ENCODE measurements at places on chromosomes 2 and 18.

DNA sequence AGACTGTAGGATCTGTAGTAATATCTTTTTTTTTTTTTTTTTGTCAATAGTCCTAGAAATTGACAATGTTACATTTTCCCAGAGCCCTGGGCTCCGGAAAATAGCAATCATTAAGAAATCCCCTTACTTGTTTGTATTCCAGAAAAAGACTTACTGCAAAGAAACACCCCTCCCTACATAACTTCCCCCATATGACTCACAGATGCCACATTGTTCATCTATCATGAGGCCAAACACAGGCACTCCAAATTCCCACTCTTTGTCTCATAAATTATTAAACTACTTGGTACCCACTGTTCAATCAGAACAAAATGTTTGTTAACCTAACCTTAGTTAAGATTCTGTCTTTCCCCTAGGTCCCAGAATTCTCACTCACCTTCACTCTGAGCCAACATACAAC lies 53.5 kb downstream of the TEX51 start:
- DNase-seq = no peak

DNA sequence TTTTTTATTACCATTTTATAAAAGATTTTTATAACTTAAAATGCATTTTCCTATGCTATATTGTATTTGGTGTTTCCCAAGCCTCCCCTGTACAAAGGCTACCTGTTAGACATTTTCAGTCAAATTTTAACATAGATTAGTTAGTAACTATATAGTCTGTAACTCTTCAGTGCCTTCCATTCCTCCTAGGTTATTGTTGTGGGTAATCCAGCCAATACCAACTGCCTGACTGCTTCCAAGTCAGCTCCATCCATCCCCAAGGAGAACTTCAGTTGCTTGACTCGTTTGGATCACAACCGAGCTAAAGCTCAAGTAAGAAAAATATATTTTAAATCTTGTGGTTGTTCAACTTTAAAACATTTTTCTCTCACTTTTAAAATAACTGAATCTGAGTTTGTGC lies 10.2 kb downstream of the MDH1 start:
- no peak for DNase-seq

DNA sequence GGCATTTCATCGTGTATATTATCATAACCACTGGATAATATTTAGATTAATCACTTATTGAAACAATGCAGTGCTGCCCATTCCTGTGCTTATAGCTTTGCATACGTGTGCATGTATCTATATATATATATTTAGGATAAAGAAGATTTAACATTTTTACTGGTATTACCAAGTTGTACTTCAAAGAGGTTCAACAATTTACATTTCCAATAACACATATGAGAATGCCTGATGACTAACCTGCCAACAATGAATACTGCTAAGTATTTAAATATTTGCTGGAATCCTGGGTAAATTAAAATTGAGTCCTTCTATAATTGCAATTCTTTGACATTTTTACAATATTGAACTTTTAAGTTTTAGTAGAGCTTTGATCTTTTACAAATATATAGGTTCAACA lies 111.4 kb downstream of the SLC39A10 start:
- no peak for DNase-seq

GRCh38 chr18:77209587-77209986 lies 40.1 kb upstream of the GALR1 start:
- DNase-seq = no peak

GRCh38 chr2:227889336-227889735 lies 17.9 kb downstream of the DAW1 start:
- DNase-seq = no peak

DNA sequence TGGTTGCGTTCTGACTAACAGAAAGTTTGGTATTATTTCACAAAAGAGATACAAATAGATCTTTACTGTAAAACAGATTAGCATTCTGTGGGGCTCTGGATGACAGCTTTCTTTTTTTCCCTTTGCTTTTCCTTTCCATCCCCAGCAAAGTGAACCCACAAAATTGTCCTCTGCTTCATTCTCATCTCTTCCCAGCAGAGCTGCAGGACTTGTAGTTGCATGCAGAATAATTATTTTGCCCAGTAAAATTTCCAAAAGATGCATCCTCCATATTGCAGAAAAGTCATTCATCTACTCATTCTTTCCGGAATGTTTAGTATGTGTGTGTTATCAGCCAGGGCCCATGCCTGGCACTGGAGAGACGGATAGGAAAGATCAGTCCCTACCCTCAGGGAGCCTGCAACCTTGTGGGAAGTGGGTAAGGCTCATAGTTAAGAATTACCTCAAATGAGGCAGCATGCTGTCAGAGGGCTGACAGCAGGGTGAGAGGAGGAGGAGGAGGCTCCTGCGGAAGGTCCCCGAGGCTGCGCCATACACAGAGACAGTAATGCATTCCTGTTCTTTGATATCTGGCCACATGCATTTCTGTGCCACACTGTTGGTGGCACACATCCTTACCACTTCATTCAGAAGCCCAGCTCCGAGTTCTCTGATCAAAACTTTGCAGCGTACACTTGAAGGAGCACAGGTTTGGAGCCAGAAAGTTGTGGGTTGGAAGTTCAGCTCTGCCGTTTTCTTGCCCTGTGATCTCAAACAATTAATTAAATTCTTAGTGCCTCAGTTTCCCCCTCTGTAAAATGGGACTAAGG lies 225.4 kb downstream of the MYCN start:
- DNase-seq = no peak

GRCh38 chr2:1968209-1968987 lies 224.1 kb upstream of the PXDN start:
- no peak for DNase-seq
